ENCODE measurements at places on chromosomes 11 and 22.

GRCh38 chr22:20064140-20064480, 15.9 kb upstream of the DGCR8 start:
- no peak for DNase-seq

DNA sequence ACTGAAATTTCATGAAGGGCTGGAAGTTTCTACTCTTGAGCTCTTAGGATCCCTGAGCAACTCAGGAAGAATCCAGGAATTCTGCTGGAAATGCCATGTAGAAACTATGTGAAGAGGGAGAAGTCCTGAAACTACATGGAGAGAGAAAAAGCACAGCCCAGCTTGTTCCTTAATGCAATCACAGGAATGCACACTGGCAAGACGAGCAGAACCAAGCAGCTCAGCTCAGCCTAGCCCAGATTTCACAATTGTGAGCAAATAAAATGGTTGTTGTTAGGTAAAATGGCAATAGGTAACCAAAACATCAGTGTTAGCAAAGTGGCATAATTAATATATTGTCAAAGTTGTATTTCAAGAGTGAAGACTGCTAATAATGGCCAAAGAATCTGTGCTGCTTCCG, 28.1 kb downstream of the ZNF214 start:
- no peak for DNase-seq

GRCh38 chr11:128467610-128468041, 119.7 kb downstream of the ETS1 start:
- no peak for DNase-seq

GRCh38 chr11:131511794-131512193, 141.4 kb downstream of the NTM start:
- no peak for DNase-seq

DNA sequence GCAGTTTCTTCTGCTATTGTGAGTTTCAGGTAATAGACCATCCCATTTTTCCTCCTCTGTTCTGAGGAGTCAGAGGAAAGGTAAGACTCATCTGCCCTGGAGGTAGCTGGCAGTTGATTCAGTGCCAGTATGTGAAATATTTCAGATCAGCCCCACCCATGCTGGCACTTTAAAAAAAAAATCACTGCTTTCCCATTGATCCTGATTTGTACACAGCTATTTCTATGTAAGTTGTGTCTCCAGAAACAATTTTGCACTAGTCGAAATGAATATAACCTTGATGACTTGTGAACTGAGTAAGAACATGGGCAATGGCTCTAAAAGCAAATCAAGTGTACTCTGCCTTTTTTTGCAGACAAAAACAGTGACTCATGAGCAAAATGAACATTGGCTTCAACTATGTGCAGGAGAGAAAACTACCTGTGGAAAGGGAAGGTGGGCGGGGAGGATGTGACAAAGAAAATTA, 82.0 kb upstream of the OR5AK2 start:
- no peak for DNase-seq

- DNase-seq, result no peak
Observed at GRCh38 chr11:66636411-66636810, 2.1 kb upstream of the RBM4 start.

DNA sequence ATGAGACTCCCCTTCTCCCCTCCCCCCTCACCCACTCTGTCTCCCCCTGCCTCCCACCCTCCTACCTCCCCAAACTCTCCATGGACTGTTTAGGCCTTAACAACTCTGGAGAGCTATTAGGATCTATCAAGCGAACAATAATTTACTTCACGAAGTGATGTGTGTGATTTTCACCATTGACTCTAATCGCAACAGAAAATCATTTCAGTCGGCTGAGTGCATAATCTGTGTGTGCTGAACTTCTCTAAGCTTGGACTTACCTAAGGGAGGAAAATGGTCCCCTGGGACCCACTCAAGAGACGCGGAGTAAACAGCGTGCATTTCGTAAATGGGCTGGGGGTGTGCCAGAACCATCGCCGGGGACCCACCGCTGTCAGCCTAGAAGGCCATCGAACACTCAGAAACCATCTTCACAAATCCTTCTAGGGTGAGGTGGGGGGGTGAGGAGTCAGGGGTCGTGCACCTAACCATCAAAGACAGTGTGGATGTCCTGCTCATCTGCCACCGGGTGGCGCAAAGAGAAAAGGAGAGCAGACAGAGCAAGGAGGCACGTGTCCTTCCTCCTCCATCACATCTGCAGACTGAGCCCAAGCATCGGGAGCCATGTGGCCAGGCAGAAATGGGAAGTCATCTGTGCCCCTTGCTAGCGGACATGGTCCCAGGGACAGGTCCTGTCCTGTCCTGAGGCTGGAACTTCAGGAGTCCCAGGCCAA, 62.1 kb upstream of the NUP50 start:
- DNase-seq, result peak; percentile 38

GRCh38 chr11:111731821-111732220, 34.4 kb downstream of the PPP2R1B start:
- no peak for DNase-seq

DNA sequence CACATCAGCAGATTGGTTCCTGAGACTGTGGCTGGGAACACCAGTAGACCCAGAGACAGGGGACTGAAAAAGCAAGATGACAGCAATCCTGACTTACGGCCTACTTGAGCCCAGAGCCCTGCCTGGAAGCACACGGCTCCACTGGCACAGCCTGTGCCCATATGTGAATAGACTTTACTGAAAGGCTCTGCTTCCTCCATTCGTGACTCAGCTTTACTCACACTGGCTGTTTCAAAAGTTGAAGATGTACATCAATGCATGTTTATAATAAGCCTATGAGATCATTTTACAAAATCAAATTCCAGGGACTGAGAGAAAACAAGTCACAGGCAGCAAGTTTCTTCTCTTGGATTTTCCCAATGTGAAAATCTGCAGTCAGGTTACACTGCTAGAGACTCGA, 134.6 kb upstream of the TEAD1 start:
- no peak for DNase-seq

GRCh38 chr11:111676878-111677585, 74.8 kb downstream of the SIK2 start:
- no peak for DNase-seq

- no peak for DNase-seq
Observed at GRCh38 chr11:94654201-94654600, 87.0 kb downstream of the PIWIL4 start.

- DNase-seq, result peak; percentile 11
Observed at GRCh38 chr22:41526830-41527799, 17.2 kb downstream of the POLR3H start.

GRCh38 chr22:20009582-20010306, 6.9 kb downstream of the ARVCF start:
- no peak for DNase-seq

DNA sequence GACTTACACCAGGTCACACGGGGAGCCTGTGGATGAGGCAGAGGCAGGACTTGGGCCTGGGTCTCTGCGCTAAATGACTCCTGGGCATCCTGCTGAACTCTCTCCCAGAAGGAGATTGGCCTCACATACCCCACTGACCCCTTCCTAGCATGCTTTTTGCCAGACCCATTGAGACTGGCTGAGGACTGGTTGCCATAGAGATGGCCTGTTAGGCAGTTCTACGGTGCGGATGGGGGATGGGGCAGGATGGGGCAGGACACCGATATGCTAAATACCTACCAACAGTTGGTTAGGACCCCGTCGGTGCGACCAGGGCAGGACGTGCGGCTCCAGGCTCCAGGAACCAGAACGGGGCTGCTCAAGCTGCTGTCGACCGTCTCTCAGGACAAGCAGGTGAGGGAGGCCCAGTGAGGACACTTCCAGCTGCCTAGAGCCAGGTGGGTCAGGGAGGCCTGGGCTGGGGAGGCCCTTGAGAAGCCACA, at the start of gene TSGA10IP:
TSS of gene TSGA10IP (plus strand) at position 51 of the 482 bp plus-strand sequence. CDS start at position 247, 196 bp downstream.
- DNase-seq, result no peak

- DNase-seq, result no peak
Observed at GRCh38 chr22:30272781-30273601, 6.3 kb upstream of the OSM start.

GRCh38 chr11:129779342-129779741, 36.3 kb upstream of the TMEM45B start:
- no peak for DNase-seq

DNA sequence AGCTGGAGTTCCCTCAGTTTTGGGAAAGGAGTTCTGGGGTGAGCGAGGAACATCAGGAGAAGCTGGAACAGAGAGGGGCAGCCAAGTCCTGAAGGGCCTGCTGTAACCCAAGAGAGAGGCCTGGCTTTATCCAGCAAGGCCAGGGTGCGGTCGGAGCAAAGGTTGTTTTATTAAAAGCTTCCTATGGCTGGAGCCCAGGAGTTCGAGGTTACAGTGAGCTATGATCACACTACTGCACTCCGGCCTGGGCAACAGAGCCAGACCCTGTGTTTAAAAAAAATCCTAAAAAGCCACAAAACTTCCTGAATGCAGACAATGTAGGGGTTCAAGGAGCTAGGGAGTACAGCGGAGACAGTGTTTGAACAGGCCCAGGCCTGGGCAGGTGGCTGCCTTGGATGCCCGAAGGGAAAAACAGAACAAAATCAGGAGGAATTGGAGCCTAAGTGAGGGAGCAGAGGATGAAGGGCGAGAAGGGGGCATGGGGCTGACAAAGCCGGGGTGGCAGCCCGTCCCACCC, 22.2 kb upstream of the MALAT1 start:
- no peak for DNase-seq

DNA sequence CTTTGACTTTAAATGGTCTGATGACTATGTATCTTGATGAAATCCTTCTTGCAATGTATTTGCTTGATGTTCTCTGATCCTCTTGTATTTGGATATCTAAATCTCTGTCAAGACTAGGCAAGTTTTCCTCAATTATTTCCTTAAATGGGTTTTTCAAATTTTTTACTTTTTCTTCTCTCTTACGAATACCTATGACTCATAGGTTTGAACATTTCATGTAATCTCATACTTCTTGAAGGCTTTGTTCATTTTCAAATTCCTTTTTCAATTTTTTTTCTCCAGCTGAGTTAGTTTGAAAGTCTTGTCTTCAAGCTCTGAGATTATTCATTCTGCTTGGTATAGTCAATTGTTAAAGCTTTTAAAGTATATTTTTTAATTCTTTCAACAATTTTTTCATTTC, 13.1 kb downstream of the OR10W1 start:
- no peak for DNase-seq

DNA sequence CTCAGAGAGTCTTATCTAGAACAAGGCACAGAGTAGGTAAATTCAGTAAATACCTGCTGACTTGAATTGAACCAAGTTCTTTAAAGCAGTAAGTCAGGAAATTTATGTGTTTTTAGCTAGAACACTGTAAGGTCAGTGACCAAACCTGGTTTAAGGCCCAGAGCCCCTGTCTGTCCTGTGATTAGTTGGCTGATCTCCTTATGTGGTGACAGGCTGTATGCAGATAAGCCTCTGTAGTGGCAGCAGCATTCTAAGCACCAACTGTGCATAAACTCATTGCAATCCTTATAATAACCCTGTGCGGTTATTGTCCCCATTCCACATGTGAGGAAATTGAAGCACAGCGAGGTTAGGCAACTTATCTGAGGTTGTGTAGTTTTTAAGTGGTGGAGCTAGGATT, 40.5 kb downstream of the FBXO7 start:
- DNase-seq, result no peak

DNA sequence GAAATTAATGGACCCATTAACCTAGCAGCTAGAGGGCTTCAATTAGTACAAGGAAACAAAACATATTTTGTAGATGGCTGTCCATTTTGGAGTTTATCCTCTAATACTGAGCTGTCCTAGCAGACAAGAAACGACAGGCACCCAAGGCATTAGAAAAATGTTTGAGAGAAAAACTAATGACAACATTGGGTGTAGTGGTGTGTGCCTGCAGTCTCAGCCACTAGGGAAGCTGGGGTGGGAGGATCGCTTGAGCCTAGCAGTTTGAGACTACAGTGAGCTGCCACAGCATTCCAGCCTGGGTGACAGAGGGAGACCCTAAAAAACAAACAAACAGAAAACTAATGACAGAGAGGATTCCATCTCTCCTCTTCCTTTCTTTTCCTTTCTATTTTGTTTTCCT, 1.5 kb downstream of the A4GALT start:
- DNase-seq, result no peak

- no peak for DNase-seq
Observed at GRCh38 chr11:113449743-113450142, 25.5 kb downstream of the DRD2 start.

GRCh38 chr11:10293423-10294289, at the start of gene SBF2:
TSS of gene SBF2 (minus strand) at chr11:10294219. CDS start at chr11:10294069, 150 bp downstream.
- DNase-seq, result peak; percentile 29

DNA sequence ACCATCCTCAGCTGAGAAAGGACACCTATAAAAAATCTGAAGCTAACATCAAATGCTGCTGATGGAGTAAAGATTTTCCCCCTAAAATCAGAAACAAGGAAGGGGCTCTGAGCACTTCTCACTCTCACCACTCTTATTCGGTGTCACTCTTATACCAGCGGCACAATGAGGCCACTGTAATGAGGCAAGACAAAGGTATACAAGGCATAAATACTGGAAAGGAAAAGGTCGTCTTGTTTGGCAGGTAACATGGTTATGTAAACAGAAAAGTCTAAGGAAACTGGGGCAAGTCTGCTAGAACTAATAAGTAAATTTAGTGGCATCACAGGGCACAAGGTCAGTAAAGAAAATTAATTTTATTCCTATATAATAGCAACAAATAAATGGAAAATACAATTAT, 8.1 kb upstream of the MOB2 start:
- no peak for DNase-seq

DNA sequence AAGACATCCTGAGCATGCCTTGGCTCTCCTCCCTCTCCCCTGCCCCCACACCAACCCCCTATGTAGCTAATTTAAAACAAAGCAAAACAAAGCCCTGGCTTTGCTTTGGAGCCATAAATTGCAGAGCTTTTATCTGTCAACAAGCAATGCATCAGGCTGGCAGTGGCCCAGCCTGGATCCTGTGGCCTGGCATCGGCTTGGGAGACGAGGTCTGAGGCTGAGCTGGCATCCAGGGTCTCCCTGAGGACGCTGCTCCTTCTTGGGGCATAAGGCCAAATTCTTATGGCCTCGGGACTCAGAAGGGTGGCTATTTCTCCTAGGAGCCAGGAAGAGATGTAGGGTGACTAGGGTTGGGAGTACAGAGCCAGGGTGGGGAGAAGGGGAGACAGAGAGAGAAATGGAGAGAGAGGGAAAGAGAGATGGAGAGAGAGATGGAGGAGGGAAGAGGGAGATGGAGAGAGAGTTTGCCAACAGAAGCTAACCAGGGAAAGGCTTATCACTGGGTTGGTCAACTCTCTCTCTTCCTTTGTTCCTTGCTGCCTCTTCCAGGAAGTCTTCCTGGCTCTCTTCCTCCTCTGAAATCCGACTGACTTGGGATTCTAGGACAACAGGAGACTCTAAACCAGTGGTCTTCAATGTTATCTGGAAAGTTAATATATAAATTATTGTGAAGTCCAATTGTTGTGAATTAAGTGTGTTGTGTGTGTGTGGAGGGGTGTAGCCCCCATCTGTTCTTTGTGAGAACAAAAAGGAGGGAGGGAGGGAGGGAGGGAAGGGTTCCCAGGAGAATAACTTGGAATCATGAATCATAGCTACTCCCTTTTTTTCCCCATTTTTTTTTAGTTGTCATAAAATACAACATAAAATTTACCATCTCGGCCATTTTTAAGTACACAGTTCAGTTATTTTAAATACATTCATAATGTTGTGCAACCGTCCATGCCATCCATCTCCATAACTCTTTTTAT, 29.1 kb downstream of the TSPAN18 start:
- DNase-seq, result peak; percentile 27

GRCh38 chr11:128628686-128629085, 41.3 kb upstream of the ETS1 start:
- DNase-seq, result no peak

Data from NCI-H1694 (cell line).